Dorsolateral prefrontal cortex (tissue), 122 donors: ENCODE measurements at places on chromosomes 3 and 15. TPM values are rescaled to one million over a fixed set of nuclear protein-coding genes. Genes with fewer than 3 reads are reported as not detected.

Gene EIF4G1
- 194 TPM for total RNA-seq

Gene NGLY1
- 30.5 TPM for total RNA-seq

Gene SLC28A1
- not detected for total RNA-seq

Gene LDHAL6B
- total RNA-seq, result not detected

Gene CACNA1D
- 82.6 TPM for total RNA-seq

Gene ZNF662
- 13.6 TPM for total RNA-seq

Gene EFHB
- 0.66 TPM for total RNA-seq

Gene SCN10A
- not detected for total RNA-seq

Gene ERICH6
- total RNA-seq, result 0.56 TPM

Gene LSAMP
- total RNA-seq, result 218 TPM

Gene KBTBD13
- not detected for total RNA-seq

Gene SYNPR
- 30.1 TPM for total RNA-seq

Gene ITIH1
- total RNA-seq, result not detected

Gene DPH3
- 19.2 TPM for total RNA-seq

Gene APOD
- 224 TPM for total RNA-seq
